ENCODE measurements at places on chromosomes 1 and 21.

DNA sequence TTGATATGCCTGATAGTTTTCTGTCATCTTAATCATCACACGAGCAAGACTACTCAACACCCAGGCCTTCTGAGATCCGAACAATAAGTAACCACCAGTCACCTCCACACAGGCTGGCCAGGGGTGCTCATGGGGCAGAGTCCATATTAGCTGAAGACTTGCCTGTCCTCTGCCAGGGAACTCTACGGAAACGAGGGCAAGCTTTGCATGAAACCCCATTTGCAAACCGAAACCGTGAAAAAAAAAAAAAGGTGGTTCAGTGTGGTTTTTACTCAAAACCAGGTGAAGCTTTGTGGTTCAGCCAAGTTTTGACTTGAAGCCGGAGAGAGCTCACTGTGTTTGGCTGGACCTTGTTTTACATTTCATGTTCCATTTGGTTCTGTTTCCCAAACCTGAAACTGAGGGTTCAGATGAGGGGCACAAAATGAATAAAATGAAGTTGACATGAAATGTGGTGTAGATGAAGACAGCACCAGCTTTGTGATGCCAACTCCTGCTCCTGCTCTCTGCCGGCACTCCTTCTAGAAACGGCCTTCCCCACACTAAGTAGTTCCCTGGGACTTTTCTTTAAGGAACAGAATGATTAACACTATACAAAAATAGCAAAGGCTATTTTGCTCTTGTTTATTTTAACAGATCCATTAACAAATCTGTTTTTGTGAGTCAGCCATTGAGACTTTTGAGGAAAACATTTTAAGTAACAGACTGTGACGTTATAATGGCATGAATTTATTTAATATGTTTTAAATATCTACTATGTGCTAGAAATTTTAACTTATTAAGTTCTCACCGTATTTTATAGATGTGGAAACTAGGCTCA, 74.7 kb downstream of the RUNX1 start:
- no peak for DNase-seq

DNA sequence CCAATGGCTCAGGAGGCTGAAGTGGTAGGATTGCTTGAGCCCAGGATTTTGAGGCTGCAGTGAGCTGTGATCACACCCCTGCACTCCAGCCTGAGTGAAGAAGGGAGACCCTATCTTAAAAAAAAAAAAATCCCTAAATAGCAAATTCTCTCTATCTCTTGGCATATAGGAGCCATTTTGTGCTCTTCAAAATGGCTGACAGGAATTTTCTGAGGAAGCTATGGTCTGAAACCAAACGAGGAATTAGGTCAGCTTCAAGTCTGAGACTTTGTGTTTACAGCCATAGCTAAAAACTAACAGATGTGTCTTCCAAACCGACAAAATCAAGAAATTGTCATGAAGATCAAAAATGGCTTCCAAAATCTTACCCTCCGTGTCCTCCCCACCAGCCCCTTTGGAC, 10.6 kb downstream of the CD247 start:
- no peak for DNase-seq

- no peak for DNase-seq
Measured at GRCh38 chr1:109282497-109282951, 421 bp downstream of the PSRC1 start.

- DNase-seq = no peak
Measured at GRCh38 chr1:58812468-58812867, 28.6 kb upstream of the JUN start.

DNA sequence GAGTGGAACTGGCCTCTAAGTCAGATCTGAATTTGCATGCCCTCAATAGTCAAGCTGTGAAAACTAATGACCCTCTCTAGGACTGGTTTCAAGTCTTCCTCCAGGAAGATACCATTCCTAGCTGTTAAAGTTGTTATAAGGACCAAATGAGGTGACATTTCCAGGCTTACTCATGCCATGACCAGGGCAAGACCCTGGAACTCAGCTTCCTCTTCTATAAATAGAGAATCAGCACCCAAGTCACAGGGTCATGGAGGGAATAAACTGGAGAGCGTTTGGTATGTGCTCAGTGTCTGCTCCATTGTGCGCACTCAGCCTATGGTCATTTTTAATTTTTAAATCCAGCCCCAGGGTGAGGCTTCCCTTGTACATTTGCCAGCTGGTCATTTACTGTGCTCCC, 2.5 kb downstream of the S100A9 start:
- no peak for DNase-seq

- no peak for DNase-seq
Measured at GRCh38 chr1:40956407-40956806, 23.1 kb upstream of the CTPS1 start.

- DNase-seq = no peak
Measured at GRCh38 chr1:30263888-30264671, 459.3 kb downstream of the MATN1 start.

DNA sequence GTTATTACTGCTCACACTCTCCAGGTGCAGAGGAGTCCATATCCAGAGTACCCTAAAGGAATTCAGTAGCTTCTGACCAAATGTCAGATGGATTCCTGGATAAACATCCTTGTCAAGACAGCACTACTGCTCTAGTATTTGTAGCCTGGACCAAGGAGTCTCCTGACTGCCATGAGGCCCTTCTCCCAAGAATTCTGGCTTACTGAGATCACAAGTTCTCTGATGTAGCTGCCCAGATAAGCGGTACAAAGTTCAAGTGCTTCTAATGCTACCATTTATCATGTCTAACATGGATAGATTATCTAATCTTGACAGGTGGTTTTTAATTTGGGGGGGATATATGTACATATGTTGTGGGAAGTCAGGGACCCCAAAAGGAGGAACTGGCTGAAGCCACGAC, 196.6 kb upstream of the HMCN1 start:
- no peak for DNase-seq

- peak; percentile 71 for DNase-seq
Measured at GRCh38 chr1:119611701-119612113, 36.4 kb downstream of the ZNF697 start.

GRCh38 chr1:208206092-208206698, 38.0 kb downstream of the PLXNA2 start:
- DNase-seq = no peak

GRCh38 chr1:209879539-209879938, 51.8 kb downstream of the UTP25 start:
- DNase-seq = peak; percentile 70

DNA sequence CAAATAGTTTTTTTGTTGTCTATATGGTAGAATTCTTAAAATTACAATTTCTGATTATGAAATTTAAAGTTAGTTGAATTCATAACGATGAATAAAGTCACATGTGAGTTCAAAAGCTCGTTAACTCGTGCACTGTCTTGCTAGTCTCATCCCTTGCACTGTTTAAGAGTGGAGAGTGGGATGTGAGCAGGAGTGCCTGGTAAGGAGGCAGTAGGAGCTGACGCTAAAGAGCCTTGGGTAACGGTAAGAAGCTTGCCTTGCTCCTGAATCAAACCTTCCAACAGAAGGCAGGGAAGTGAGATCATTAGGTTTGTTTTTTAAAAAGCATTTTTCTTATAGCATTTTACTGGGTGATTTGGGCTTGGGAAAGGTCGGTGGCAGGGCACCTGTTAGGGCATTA, 2.3 kb upstream of the FASLG start:
- DNase-seq = no peak

- no peak for DNase-seq
Measured at GRCh38 chr21:28445141-28445830, 547.4 kb downstream of the LTN1 start.

DNA sequence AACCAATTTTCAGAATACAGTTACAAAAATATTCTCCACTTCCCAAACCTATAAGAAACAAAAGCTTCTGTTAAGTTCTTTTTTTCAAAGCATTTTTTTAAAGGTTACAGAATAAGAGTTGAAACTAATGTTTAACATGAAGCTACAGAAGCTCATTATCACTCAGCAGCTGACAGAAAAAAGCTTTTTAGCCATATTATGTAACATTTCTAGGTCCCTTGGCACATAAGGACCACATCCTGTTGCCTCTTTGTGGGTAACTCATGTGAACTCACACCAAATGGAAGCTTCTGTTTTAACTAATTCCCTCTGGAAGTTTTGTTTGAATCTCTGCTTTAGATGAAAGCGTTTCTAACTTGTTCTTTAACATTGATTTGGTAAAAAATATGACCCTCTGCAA, 242.5 kb upstream of the TMPRSS15 start:
- DNase-seq = no peak

DNA sequence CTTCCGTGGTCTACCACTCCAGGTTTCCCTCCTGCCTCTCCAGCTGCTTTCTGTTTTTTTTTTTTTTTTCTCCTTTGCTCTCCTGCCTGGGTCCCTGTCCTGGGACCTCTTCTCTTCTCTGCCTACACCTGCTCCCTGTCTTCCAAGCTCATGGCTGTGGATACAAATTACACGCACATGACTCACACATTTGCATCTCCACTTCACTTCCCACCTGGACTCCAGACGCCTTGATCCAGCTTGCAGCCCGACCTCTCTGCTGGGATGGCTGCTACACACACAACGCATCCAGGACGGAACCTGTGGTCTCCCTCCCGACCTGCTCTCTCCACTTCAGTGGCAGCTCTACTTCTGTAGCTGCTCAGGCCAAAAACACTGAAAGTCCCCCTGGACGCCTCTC, 44.4 kb upstream of the B3GALT5 start:
- no peak for DNase-seq

GRCh38 chr1:46960250-46960649, 19.0 kb upstream of the CYP4A11 start:
- no peak for DNase-seq

DNA sequence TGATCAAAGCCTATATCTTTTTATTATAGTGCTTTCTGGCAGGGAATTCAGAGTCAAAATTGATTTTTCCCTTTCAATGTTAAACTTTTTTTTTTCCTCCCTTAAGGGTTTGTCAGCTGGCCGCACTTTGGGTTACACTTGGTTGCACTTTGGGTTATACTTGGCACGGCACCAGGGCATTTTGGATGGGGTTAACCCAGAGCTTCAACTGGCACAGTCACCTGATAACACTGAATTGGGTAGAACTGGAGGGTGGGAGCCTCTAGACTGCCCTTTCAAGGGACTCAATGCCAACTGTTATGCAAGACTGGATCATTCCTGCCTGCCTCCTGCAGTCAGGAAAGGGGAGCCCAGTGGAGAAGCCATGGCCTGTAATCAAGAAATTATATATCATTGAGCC, 211.5 kb downstream of the KCNJ6 start:
- DNase-seq = no peak

GRCh38 chr1:40653851-40654537, 11.5 kb downstream of the RIMS3 start:
- no peak for DNase-seq

GRCh38 chr1:159973350-159973940, 19.4 kb upstream of the SLAMF9 start:
- DNase-seq = no peak

DNA sequence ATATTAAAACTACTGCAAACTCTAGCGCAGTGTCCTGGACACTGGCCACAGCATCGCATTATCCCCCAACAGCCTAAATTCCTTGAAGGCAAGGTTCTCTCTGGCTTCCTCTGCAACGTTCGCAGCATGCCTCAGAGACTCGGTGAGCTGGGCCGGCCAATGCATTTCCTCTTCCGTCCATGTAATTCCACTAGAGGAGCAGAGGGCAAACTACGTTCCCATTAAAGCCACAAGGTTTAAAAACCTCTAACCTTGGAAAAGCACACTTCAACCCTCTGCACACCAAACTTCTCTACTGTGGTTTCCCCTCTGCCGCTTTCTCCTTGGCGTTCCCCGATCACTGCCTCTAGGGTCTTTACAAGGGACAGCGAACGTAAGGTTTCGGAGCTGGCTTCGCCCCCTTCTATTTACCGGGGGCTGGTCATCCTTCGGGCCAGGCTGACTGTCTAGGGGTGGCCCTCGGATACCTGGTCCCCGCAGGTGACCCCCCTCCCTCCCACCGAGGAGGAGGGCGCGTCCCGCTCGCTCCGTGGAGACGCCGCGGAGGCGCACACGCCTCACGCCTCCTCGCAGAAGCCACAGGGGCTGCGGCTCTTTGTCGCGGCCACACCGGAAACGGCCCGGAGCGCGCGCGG, 456 bp upstream of the SMYD2 start:
- DNase-seq = peak; percentile 34

- DNase-seq = no peak
Measured at GRCh38 chr1:219433496-219434131, 179.3 kb downstream of the ZC3H11B start.

- DNase-seq = peak; percentile 97
Measured at GRCh38 chr1:27031235-27032118, 18.8 kb upstream of the TENT5B start.

DNA sequence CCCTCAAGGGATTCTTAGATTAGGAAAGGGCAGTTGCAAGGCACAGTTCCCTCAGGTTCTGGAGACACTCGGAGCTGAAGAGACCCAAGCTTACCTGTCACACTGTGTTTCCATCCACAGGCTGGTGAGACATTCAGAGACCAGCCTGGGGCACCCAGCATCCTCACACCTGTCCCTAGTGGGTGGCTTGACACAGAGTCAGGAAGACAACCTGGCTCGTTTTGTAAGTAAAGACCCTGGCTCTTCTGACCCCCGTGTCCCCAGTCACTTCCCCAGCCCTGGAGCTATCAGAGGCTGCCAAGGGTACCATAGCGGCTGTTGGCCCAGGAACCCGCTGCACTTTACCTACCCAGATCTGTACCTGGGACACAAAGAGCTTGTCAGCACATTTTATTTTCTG, 409.8 kb downstream of the MATN1 start:
- DNase-seq = no peak

GRCh38 chr1:111176678-111177077, 23.8 kb downstream of the DENND2D start:
- no peak for DNase-seq

GRCh38 chr1:5896706-5897660, 95.2 kb downstream of the NPHP4 start:
- DNase-seq = peak; percentile 84

- no peak for DNase-seq
Measured at GRCh38 chr1:227357171-227357926, 39.1 kb upstream of the CDC42BPA start.

DNA sequence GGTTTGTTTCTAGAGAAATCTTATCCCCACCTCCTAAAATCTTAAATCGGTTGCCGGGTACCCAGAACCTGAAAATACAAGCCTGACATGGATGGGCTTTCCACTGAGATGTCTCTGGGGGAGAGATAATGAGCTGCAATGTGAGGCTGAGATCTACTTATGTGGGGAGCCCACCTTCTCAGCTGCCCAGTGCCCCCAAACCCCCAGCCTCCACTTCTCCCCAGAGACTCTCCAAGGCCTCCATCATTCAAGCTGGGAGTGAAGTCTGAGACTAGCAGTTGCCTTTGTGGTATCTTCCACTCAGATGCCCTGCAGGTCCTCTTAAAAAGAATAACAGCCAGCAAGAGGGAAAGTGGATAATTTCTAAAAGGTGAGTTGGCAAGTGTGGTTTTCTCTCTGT, 11.7 kb upstream of the ACTRT2 start:
- DNase-seq = no peak

- no peak for DNase-seq
Measured at GRCh38 chr1:186139701-186140100, 235.4 kb downstream of the TPR start.

DNA sequence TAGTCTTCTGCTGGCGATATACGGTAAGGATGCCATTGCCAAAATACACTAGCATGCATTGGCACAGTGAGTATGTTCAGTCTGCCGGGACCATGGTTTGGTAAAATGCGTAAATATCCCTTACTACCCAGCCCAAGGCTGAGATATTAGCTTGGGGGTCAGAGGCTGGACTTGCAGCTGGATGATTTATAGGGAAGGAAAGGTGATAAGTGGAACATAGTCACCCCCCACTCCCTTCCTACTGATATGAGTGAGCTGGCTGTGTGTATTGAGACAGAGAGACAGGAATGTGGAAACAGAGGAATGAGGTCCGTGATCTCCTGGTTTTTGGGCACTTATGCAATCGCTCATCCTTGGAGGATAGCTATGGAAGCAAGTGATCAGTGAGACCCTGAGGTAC, 642.8 kb downstream of the KCNT2 start:
- no peak for DNase-seq

- DNase-seq = no peak
Measured at GRCh38 chr1:53811414-53811851, 26.7 kb downstream of the NDC1 start.
